ENCODE measurements at places on chromosomes 16 and 17.

DNA sequence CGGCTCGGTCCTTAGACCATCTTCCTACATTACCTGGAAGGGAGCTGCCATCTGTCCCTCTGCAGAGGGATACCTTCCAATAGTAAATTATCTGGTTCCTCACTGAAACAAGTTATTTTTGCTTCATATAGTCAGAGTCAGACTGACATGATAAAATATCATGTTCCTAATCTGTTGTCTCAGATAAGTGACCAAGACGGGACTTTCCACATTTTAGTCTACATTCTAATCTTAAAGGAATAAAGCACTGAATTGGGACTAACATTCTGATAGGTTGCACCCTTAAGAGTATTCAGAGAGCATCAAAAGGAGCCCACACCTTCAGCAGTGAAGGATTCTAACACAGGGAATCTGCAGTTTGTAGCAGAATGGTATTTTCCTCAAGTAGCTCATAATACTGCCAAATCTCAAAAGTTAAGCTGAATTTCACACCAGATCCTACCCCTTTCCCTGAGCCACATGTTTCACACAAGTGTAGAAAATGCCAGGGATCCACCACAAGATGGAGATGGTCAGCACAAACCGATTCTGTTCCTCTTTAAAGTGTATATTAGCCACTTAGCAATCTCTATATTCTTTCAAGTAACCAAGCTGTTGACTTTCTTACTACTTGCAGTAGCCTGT, 13.4 kb downstream of the GINS2 start:
- DNase-seq = no peak

GRCh38 chr17:78839762-78840529, 668 bp downstream of the USP36 start:
- DNase-seq = no peak

- DNase-seq = no peak
Measured at GRCh38 chr16:24191876-24192402, 64.2 kb upstream of the CACNG3 start.

DNA sequence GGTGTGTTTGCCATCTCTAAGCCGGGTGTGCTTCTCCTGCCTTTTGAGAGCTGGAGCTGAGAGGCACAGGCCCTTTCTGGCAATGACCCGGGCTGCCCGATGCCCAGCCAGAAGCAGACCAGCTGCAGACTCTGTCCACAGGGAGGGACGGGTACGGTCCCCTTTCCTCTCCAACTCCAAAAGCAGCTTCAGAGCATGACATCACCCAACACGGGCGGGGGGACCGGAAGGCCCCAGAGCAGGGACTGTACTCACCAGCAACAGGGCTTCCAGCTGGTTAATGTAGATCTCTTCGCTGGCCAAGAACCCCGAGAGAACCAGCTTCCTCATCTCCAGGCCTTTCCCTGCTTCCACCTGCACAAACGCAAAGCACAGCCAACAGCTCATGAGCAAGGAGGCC, 79.4 kb downstream of the ABR start:
- no peak for DNase-seq

DNA sequence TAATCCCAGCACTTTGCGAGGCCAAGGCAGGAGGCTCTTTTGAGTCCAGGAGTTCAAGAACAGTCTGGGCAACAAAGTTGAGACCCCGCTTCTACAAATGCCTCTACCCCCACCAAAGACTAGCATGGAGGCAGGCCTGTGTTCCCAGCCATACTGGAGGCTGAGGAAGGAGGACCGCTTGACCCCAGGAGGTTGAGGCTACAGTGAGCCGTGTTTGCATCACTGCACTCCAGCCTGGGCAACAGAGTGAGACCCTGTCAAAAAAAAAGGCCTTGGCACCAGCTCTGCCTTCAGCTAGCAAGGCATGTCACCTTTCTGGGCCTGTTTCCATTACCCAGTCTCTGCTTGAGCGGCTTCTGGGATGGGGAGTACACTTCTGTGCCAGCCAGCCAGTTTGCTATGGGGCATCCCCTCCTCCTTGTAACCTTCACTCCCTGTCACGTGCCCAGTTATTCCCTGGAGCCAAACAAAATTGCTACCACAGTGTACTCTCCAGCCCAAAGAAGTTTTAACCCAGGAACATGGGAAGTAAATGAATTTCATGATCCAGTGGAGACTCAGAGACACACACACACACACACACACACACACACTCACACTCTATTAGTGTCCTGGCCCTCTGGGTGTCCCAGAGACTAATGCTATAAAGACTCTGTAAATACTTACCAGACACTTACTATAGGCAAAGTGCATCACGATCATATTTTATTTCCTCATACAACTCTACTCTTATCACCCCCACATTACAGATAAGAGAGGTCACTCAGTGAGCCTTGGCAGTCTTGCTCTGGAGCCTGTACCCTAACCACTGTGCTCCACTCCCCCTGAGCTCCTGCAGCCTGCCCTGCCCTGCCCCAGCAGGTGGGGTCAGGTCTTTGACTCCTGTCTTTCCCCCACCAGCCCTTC, 2.5 kb downstream of the CISD3 start:
- DNase-seq = no peak

DNA sequence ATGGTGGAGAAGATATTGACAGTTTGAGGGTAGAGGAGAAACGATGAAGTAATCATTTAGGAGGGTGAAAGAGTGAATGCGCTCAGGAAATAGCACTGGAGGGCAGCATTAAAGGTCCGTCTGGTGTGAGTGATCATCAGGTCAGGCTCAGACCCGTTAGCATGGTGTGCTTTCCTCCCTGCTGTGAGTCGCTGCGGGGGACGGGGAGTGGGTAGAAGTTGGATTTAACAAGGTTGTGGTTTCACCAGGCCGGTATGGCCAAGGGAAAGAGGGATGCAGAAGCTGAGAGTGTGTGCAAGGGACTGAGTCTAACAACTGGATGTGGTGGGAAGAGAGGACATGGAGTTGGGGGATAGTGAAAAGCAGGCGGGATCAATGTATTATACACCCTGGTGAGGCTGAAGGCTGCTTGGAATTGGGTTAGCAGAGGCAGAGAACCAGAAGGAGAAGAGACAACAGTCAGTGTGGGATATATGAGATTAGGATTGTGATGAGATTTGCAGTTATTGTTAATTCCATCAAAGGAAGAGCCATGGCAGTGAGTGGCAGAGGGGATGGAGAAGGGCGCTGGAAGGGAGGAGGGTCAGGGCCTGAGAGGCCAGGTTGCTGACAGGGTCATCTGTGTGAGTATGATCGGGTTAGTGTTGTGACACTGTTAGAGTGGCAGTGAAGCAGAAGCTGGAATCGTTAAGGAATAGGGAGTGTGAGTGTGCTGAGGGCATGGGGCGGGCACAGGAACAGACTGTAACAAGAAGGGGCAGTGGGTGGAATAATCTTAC, 59.0 kb upstream of the TBX2 start:
- no peak for DNase-seq

- no peak for DNase-seq
Measured at GRCh38 chr17:65544672-65545071, 16.8 kb downstream of the AXIN2 start.

DNA sequence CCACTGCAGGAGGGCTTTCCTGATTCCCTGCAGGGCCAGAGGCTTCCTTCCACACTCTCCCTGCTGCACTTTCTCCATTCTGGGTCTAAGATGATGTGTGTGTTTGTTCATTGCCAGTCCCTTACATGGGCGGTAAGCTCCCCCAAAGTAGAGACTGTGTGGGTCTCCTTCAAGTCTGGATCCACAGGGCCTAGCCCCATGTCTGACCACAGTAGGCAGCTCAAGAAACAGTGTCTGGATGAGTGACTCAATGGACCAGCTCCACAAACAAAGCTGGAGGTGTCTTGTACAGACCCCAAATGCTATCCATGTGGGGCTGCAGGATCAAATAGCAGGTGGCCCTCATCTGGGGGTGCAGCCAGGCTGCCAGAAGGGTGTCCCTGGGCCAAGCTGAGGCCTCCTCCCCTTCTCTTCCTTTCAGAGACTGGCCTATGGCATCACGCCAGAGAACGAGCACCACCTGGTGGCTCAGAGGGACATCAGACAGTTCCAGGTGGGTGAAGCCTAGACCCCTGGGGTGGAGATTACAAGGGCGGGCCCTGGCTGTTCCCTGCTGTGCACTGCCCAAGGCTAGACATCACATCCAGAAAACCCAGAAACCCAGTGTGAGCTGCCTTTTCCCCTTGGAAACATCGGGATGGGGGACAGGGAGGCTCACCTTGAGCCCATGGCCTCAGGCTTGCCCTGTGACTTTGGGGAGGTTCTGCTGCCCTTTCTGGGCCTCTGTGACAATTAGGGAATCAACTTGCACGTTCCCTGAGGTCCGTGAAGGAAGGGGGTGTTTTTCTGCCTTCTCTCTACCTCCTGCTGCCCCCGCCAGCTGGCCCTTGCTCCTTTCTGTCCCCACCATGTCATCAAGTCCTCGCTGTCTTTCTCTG, 45.9 kb downstream of the SLC6A2 start:
- peak; percentile 75 for DNase-seq

DNA sequence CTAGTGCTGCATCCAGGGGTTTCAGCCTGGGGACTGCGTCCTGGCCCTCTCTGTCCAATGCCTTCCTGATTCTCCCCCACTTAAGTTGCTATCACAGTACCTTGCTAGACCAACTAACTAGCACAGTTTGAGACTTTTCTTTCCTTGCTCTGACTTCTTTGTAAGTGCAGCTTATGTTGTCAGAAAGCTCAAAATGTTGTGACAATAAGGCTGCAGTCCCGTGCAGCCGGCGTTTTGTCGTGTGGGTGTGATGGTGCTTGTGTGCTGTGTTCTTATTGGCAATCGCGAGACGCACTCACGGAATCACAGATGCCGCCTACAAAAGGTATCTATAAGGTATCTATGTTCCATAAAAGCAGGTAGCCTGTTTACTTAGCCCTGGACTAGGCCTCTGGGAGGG, 132.8 kb downstream of the PRKCA start:
- DNase-seq = no peak

DNA sequence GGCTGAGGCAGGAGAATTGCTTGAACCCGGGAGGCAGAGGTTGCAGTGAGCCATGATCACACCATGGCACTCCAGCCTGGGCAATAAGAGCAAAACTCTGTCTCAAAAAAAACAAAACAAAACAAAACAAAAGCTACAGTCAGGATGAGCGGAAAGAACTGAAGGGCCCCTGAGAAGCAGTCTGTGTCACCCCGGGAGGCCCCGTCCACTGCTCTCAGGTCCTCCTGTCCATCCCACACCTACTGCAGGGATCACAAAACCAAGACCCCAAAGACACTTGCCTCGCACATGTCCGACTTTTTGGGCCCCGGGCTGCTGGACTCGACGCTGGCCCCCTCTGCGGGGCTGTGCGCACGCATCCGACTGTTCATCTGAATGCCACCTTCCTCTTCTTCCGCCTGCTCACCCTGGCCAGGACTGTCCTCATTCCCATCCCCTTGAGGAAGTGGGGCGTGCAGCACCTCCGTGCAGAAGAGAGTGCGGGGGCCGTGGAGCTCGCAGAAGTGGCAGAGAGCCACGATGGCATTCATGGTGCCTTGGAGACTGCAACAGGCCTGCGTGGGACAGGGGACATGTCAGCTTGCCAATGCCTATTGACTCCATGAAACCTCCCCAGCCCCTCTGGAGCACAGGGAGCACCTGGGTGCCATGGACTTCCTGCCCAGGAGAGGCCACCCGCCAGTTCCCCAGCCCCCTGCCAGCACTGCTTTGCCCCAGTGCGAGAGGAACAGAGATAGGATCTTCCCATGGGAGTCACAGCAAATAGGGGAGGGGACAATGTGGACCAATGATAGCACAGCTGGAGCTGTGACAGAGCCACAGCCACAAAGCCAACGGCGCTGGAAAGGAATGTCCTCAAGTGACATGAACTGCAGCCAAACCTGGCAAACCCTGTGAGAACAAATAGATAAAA, 9.1 kb downstream of the FLCN start:
- DNase-seq = no peak

- DNase-seq = no peak
Measured at GRCh38 chr16:30186444-30186781, 3.0 kb downstream of the CORO1A start.

DNA sequence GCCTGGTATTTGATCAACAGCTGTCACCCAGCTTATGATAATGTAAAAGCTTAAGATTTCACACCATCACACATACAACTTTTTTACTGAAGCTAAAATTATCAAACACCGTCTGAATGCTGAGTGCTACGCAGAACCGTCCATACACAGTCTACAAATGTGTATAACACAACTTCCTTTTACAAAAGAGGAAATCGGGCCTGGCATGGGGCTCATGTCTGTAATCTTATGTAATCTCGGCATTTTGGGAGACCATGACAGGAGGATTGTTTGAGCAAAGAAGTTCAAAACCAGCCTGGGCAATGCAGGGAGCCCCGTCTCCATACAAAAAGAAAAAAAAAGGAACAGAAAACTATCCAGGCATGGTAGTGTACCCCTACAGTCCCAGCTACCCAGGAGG, 19.6 kb upstream of the QRICH2 start:
- no peak for DNase-seq

DNA sequence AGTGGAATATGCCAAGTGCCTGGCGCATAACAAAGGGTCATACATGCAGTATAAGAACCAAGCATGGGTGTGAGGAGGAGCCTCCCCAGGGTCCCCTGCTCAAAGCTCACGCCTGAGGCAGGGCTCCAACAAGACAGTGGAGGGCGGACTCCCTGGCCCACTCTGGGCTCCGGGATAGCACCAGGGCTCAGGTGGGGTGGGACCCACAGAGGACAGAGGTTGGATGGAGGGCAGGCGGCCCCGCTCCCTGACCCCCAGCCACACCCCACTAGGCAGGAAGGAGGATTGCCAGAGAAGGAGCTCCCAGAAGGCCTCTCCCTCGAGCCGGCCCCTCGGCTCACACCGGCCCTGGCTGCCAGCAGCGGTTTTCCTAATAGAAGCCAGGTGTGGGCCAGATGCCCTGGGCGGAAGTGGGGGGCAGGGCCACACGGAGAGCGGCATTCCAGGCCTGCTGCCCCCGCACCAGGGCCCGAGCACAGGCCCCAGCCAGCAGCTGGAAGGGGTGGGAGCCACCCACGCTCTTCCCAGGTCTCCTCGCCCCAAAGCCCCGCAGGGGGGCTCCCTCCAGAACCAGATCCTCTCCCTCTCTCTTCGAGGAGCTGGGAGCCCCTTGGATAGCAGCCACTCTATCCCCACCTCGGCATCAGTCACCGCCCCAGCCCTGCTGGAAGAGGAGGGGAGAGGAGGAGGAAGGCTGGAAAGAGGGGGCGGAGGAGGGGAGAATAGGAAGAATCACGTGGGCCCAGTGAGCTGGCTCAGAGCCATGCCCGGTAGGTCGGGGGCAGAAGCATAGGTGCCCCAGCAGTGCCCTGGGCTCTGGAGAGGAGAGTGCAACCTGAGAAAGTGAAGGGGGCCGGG, 21.0 kb downstream of the VASN start:
- DNase-seq = peak; percentile 80

- no peak for DNase-seq
Measured at GRCh38 chr17:2736956-2737355, 12.5 kb downstream of the CCDC92B start.

DNA sequence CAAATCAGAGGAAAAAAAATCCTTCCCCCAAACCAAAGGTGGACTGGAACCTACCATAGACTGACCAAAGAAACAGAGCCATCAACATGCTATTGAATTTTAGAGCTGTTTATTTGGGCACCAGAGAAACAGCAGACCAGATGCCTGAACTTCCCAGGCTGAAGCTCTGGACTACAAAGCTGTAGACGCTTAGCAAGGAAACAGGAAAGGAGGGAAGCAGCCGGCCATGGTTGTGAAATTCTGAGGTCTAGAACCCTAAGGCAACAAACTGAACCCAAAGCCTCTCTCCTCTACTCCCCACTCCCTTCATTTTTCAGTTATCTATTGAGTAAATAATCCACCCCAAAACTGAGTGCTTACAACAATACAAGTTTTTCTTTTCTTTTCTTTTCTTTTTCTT, 45.4 kb upstream of the MEIOC start:
- no peak for DNase-seq

Data from NCI-H1105 treated with DMSO at 0.1 percent for 48 hours (cell line).